ENCODE measurements at places on chromosomes 4 and X. TPM values are rescaled to one million over a fixed set of nuclear protein-coding genes. Genes with fewer than 3 reads are reported as not detected.
A peak's percentile ranks its signal among the peaks of the same experiment; 100 is the strongest.

Gene CENPVL1
- not detected for total RNA-seq

Gene CYBB
- total RNA-seq = not detected

- no peak for DNase-seq
These were observed 6.9 kb downstream of the SLC39A8 start for GRCh38 chr4:102338405-102338804.

GRCh38 chr4:18570370-18570769 lies 548.8 kb upstream of the LCORL start:
- no peak for DNase-seq

Gene GLRA3
- total RNA-seq = 0.09 TPM

Gene MAGED4
- 2.7 TPM for total RNA-seq

Gene ZCCHC18
- not detected for total RNA-seq

DNA sequence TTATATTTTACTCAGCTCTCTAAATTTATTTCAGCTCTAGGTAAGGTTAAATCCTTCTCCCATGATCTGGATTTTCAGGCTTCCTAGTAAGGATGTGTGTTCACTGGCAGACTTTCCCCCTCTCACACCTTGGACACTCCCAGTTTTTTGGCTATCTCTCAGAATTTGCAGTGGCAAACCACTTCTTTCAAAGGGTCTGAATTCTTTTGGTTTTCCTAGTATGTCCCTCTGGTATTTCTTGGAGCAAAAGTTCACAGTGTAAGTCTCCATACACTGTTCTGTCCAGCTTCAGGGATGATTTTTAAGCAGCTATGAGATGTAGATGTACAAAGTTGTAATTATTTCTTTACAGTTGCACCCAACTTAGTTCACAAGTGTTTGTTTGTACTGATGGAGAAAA lies 653.8 kb upstream of the GALNT7 start:
- DNase-seq = no peak

DNA sequence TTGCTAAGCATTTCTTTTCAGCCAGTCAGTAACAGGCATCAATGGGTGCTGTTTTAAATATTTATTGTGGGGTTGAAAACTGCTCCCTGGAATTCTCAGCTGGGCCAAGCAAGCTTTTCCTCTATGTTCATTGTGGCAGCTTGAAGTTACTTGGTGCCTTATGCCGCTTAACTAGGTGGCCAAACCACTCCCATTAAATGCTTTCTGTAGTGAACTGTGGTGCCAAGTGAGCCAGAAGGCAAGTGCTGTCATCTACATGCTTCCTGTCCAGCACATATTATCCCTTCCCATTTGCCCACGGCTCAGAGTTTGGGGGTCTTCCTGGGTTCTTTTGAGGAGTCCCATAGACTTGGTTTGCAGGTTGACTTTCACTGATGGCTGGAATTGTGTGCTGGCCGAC lies 64.8 kb downstream of the TAB3 start:
- DNase-seq = no peak

DNA sequence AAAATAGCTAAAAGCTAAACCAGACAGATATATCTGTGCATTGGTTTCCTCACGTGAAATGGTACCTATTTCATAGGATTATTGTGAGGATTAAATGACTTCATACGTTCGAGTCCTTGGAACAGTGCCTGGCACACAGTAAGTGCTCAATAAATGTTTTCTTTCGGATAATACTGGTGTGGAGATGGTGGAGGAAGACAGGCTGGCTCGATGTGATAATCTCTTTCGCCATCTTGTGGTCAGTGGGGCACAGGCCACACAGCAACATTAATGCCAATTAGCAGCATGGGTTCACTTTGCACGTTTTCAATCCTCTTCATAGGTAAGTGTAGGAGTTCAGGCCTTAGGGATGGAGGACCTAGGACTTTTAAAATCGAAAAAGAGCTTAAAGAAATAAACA lies 9.3 kb downstream of the PAGE4 start:
- DNase-seq = peak; percentile 27

DNA sequence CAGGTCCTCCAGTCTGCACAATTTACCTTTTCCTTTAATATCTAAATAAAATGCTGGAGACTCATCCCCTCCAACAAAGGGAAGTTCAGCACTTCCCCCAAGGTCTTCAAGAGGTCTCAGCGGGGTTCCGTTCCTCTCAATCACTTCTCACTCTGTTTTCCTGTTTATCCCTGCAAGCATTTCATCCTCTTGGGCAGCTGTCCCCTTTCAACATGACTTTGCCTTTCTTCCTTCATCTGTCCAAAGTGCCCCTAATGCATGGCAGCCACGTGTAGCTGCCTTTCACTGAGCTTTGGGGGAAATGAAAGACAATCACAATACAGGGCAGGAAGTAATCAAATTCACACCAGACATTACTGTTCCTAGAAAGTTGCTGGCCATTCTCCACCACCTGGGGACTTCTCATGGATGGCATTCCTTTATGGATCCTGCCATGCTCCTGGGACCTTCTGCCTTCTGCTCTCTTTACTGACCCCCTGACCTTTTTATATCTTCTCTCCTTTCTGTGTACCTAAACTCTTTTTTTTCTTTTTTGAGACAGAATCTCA lies 79.7 kb upstream of the USP9X start:
- DNase-seq = no peak

Gene FHIP1A
- 0.12 TPM for total RNA-seq

DNA sequence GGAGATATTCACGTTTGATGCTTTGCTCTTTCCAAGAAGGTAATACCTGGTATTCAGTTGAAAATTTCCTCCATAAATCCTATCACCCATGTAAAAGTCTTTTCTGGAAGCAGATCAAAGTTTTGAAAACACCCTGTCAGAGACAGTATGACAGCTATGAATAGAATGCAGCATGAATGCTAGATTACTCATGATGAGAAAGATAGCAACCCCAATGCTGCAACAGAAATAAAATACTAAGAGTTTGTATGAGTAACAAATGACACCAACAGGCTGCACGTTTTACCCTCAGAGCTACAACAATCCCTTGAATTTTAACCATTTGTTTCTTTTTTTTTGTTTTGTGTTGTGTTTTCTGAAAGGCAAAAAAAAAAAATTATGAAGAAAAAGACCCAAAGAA lies 108.6 kb downstream of the ARHGAP6 start:
- peak; percentile 3 for DNase-seq

- no peak for DNase-seq
These were observed 48.1 kb upstream of the TBL1X start for GRCh38 chrX:9416562-9417348.

GRCh38 chr4:176230836-176231235 lies 35.5 kb upstream of the SPATA4 start:
- DNase-seq = no peak

DNA sequence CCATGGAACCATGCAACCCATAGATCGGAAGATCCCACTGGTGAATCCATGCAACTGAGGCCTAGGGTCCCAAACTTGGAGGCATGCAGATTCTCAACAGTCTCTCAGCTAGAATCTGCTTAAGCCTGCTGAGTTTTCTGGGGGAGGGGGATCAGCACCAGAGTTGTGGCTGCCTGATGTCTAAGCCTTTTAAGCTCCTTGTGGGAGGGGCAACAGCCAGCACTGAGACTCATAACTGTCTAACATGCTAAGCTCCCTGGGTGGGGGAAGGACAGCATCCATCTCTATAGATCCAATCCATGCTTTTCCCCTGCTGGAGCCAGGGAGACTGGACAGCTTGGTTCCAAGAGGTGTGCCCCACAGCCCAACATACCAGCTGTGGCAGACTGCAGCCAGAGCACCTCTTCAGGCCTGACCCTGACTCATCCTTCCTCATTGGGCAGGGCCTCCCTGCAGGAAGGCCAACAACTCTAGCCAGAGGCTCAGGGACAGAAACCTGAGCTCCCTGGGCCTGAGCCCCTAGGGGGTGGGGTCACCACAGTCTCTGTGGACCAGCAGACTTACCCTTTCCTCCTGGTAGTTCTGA lies 300.1 kb upstream of the SLC7A11 start:
- no peak for DNase-seq

DNA sequence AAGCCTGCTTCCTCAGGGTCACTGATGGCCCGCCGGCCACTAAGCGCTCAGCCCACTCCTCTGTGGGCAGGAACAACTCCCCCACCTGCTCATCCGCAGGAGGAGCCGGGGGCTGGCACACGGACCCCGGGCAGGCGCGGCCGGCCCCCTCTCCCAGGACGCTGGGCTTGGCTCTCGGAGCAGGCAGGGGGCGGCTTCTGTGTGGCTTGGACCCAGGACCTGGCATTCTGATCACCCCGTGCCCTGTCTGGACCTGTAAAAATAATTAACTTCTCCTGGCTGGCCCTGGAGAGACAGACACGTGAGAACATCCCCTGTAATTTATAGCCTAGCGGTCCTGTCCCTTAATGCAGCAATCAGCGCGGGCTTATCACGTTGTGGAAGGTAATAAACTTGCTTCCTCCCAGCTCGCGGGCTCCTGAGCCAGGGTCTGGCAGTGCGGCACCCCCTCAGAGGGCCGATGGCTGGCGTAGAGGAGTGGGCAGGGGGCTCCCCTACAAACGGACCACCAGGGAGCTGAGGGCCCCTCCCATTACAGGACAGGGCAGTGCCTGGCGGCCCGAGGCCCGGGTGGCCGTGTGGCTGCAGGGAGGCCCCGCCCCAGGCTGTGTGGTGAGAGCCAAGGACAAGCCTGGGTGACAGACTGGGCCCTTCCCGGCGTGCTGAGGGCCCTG lies 84.5 kb upstream of the NKX1-1 start:
- no peak for DNase-seq

DNA sequence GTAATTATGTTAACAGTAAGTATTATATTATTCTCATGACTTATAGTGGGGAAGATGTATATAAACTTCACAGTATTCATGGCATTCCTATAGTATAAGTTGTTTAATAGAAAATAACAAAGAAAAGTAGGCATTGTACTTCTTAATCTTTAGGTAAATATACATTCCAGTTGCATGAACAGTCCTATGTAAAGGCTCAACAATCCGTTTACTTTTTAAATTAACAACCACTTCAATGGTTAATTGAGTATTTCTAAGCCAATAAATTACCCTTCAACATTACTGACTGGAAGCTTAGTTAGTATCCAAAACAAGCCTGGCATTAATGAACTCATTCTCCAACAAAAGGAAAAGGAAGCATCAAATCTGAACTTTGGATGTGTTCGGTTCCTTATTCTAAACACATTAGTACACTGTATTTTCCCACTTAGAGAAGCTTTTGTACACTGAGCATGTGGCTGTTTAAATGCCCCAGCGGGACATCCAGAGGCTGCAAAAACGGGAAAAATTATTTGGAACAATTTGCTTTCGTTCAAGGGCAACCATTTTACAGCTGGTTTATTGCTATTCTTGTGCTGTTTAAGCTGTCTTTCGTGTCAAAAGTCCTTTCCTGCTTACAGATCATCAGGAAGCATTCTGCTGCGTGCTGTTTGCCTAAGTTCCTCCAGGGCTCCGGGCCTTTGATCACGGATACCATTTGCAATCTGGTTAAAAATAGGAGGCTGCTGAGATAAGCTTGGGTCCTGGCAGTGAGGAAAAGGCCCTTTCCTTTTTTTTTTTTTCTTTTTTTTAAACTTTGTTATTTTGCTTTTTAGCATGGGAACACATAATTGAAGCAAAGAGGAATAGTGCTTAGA lies 460.3 kb downstream of the SPRY1 start:
- DNase-seq = no peak

DNA sequence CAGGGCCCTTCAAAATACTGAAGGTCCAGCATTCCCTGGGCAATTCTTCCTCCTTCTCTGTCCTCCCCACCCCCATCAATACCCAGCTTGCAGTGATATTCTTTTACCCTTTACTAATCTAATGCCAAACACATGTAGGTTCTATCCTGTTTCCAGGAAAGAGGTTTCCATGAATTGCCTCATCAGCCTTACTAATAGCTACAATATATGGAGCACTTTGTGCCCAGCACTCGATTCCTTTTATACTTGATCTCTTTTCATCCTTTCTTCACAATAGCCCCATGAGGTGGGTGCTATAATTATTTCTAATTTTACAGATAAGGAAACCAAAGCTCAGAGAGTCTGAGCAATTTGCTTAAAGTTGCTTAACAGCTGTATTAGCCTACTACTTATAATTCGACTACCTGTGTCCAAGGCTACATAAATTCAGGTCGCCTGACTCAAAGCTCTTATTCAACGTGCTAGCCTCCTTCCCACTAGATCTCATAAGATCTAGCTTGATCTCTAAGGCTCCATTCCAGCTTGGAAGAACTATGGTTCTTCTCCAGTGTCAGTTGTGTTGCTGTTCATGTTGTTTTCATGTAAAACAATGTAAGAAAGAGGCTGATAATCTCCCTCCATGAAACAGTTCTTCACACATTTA lies 229.6 kb upstream of the PGRMC2 start:
- peak; percentile 70 for DNase-seq

GRCh38 chr4:100177126-100177525 lies 13.1 kb downstream of the DDIT4L start:
- no peak for DNase-seq

Gene SLC7A11
- total RNA-seq = 225 TPM
